ENCODE measurements at places on chromosomes 7 and 10. TPM values are rescaled to one million over a fixed set of nuclear protein-coding genes. Genes with fewer than 3 reads are reported as not detected.

Gene SYT15
- 0.45 TPM for polyA plus RNA-seq

Gene ANKRD30A
- not detected for polyA plus RNA-seq

Gene ARHGAP12
- 10.0 TPM for polyA plus RNA-seq

Gene LRGUK
- polyA plus RNA-seq, result 0.08 TPM

Gene CAV2
- not detected for polyA plus RNA-seq

Gene GSTO2
- polyA plus RNA-seq, result 0.90 TPM

Gene FBH1
- polyA plus RNA-seq, result 85.4 TPM

Gene THNSL1
- 5.0 TPM for polyA plus RNA-seq

Gene H2BK1
- polyA plus RNA-seq, result not detected

Gene GSAP
- 32.9 TPM for polyA plus RNA-seq

Gene VPS37D
- polyA plus RNA-seq, result 0.39 TPM

Gene TUBAL3
- not detected for polyA plus RNA-seq

Gene FANK1
- not detected for polyA plus RNA-seq
